ENCODE measurements at places on chromosomes 1 and 21.

GRCh38 chr1:84060781-84061180 lies 61.8 kb upstream of the TTLL7 start:
- DNase-seq, result no peak

DNA sequence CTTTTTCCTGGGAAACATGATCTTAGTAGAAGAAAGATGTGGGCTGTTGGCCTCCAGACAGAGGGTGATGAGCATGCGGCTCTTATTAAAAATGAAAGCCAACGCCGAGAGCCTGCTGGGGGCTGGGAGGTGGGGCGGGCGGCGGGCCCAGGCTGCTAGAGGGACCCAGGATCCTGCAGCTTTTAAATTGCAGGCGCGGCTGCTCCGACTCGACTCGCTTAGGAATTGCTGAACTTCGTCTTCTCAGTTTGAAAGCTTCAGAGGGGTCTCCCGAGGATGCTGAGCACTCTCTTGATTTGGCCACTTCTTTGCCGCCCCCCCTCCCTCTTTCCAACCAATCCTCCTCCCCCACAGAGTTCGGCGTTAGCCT lies 1.2 kb downstream of the AGPAT3 start:
- peak; percentile 65 for DNase-seq

DNA sequence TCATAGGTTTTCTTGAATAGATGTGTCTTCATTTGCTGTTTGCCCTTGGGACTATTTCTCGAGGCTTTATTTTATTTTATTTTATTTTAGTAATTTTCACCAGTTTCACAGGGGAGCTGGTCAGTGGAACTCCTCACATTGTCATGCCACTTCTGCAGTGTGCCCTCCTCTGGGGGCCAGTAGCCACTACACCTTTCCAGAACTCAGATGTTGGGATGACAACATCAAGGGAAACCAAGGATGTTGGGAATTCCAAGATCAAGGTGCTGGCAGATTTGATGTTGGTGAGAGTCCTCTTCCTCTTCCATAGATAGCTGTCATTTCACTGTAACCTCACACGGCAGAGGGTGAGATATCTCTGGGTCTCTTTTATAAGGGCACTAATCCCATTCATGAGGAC lies 35.5 kb downstream of the SLC26A9 start:
- DNase-seq, result peak; percentile 35

GRCh38 chr1:29050166-29050565 lies 73.5 kb downstream of the TMEM200B start:
- no peak for DNase-seq

DNA sequence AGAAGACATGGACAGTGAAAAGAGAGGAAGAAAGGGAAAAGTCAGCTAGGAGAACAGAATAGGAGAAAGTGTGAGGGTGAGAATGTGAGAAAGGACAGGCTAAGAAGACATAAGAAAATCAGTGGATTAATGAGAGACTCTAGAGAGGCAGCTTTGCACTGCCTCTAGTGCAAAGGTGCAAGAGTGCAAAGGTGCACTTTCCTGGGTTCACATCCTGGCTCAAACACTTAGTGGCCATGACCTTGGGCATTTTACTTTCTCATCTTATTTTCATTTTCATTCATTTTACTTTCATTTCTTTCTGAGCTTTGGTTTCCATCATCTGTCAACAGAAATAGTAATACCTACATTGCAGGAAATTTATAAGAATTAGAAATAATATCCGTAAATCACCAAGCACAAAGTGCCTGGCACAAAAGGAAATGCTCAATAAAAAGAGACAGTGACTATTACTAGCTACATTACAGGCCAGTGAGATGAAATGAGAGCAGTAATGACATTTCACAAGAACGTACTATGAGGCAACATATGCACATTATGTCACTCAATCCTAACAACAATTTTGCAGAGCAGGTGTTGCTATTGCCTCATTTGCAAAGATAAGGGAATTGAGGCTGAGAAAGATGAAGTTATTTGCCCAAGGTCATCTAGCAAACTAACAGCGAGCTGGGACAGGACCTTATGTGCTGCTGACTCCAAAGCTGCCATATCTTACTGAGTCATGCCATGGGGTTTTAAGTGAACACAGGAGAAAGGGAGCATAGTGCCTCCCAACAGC lies 107.0 kb upstream of the TLR5 start:
- no peak for DNase-seq

- no peak for DNase-seq
Observed at GRCh38 chr1:1517973-1518620, 6.1 kb downstream of the ATAD3A start.

- no peak for DNase-seq
Observed at GRCh38 chr1:60847855-60848582, 234.3 kb upstream of the NFIA start.

- no peak for DNase-seq
Observed at GRCh38 chr1:210465150-210465549, 136.4 kb downstream of the HHAT start.

DNA sequence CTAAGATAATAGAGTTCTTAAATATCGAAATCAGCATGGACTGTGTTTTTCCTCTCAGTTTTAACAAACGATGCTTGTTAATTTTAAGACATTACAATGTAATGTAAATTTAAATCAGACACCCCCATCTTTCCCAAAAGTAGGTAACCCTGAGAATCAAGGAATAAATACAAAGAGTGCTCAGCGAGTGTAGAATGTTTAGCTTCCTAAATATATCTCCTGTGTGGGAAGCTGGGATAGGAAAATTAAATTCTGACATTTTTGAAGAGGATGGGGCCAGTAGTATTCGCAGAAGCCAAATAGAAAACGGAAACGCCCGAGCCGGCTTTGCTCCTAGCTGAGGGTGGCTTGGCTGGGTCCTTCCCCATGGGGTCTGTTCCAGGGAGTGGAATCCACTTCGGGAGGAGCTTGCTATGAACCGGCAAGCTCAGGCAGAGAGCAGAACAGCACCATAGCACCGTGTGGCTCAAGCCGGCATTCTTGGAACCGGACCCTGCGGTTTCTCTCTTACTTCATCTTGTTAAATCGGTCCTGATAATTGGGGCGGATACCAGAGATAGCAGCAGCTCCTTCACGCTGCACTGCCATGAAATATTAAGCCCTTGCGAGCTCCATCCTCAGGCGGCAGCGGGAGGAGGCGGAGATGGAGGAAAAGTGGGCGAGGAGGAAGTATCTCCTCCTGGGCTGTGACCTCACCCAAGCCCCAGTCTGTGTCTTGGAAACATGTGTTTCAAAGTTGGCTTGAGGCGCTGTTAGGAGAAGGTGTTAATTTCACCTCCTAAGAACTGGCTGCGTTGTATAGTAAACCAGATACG lies 24.9 kb downstream of the MAP3K7CL start:
- peak; percentile 65 for DNase-seq

DNA sequence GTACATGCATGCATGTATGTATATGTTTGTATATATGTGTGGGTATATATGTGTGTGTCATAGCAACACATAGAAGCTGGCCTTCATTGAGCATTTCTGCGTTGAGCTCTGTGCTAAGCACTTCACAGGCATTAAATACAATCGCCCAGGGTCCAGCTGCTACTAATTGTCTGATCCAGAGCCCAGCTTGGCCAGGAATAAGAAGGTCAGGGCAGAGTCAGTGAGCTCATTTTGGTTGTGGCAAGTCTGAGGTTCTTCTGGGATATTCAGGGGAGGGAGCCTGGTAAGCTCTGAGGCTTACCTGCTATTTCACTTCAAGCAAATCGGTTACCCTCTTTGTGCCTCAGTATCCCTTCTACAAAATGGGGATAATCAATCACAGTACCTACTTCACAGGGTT lies 59.6 kb downstream of the FOXO6 start:
- DNase-seq, result no peak

DNA sequence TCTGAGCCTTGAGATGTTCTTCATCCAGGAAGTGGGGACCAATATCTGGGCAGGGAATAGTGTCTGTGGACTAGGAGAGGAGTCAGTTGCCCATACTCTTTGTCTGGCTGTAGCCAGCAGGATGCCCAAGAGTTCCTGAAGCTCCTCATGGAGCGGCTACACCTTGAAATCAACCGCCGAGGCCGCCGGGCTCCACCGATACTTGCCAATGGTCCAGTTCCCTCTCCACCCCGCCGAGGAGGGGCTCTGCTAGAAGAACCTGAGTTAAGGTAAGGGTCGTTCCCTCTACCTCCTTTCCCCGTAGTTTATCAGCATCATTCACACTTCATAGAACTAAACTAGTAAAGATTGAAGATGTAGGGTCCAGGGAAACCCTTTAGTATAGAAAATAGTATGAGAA lies 3.4 kb upstream of the PPOX start:
- no peak for DNase-seq

DNA sequence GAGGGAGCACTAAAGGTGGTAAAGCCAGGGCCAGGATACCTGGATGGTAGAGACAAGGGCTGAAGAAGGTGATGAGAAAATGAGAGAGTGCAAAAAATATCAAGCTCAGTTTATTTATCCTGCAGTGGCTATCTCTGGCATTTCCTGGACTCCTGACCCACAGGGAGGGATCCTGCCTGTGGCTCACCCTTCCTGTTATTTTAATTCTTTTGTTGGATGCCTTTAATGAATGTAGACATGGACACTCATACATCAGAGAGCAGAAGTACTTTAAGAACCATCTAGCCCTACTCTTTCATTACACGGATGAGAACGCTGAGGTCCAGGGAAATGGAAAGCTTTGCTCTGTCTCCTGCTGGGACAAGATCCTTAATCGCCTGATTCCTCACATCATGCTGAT lies 20.6 kb downstream of the JUN start:
- DNase-seq, result peak; percentile 48

- DNase-seq, result peak; percentile 62
Observed at GRCh38 chr1:65924471-65924870, 131.8 kb downstream of the PDE4B start.

Measured in AG08395 (cell line).